NCI-H1694 treated with DMSO at 0.1 percent for 48 hours (cell line): ENCODE measurements at places on chromosomes 5 and 9.

DNA sequence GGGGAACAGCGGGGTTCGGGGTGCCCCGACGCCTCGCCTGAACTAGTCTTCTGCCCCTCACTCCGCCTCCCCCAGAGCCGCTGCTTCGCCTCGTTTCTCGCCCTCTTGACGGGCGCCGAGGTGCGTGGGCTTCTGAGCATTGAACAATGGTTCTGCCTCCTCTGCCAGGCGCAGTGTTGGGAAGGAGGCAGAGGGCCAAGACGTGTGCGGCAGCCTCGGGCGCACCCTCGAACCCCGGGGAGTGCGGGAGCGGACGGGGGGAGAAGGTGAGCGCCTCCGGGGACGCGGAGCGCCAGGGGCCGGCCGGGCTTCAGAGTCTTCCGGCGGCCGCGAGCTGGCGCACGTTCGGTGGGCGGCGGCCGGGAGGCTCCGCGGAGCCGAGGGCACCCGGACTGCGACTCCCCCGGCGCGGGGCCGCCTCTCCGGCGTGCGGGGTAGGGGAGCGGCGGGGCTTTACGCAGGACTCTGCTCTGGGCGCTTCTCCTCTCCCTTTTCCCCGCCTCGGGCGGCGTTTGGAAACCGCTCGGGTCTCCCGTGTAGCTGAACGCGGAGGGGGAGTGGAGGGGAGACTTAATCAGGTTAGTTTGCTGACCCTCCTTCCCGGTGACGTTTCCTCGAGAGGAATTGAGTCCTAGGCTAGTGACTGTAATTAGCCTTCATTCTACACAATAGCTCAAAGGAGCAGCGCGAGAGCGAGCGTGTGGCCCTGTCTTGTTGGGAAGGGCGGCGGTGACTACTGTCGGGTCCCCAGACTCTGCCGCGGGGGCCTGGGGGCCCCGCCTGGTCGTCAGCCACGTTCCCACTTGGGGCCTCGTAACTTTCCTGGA, 1.1 kb downstream of the VLDLR start:
- no peak for DNase-seq

GRCh38 chr5:135241536-135241935, 157.5 kb downstream of the MACROH2A1 start:
- DNase-seq, result no peak

GRCh38 chr9:71929791-71930440, 18.5 kb downstream of the C9orf85 start:
- DNase-seq, result no peak

- no peak for DNase-seq
Observed at GRCh38 chr9:135639196-135639595, at the start of gene GLT6D1. Gene GLT6D1 (minus strand): TSS chr9:135639540. CDS start chr9:135639187, 353 bp downstream.

DNA sequence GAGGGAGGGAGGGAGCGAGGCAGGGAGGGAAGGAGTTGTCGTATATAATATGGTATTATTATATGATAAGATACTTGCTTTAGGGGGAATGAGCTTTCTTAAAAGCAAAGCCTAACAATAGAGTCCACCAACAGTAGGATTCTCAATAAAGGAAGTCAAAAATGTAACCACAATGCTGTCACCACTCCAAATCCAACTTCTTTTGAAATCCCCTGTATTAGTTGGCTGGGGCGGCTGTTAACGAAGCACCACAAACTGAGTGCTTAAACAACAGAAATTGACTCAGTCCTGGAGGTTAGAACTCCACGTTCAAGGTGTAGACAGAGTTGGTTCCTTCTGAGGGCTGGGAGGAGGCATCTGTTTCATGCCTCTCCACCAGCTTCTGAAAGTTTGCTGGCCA, 23.1 kb downstream of the GAS1 start:
- DNase-seq, result no peak
